HFFc6 (cell line): ENCODE measurements at places on chromosomes 3 and 15.
A peak's percentile ranks its signal among the peaks of the same experiment; 100 is the strongest.

DNA sequence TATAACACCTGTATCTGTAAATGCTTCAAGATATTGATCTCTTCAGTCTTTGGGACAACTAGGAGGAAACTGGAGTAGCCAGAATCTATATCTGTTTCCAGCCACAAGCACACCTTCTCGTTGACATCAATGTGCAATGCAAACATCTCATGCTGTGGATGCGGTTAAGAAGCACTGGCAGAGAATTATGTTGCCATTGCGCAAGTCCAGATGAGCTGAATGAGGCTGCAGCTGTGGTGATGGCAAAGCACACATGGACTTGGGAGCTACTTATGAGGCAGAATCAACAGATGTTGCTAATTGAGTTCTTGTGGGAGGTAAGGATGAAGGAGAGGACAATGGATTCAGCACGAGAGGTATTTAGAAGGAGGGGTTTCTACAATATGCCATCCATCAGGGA lies 90.9 kb downstream of the STRIT1 start:
- H3K4me3 ChIP-seq = no peak overlapping the region
- H3K36me3 ChIP-seq = no peaks in the 10 kb centered on the region
- peaks cover 6% of the 10 kb centered on the region for H3K4me1 ChIP-seq
- peaks cover 3% of the 10 kb centered on the region for H3K27me3 ChIP-seq
- H3K27ac ChIP-seq = no peak overlapping the region
- DNase-seq = peak; percentile 18

GRCh38 chr3:161072211-161072621 lies 32.9 kb downstream of the B3GALNT1 start:
- no peaks in the 10 kb centered on the region for H3K27me3 ChIP-seq
- H3K36me3 ChIP-seq = no peaks in the 10 kb centered on the region
- no peak overlapping the region for H3K27ac ChIP-seq

DNA sequence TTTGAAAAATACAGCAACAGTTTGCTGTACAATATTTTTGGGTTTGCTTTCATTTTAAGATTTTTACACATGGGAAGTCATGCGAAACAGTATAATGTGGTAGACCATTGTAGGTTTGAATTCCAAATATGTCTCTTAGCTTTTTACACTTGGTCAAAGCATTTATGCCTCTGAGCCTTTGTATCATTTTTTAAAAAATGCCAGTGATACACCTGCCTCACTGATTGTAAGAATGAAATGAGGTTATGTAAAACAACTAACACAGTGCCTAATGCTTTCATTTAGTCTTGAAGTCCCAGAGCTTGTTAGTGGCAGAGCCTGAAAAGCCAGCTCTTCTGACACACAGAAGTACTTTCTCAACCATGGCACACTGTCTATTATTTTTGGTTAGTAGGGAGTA lies 202.0 kb downstream of the UBE2E2 start:
- H3K36me3 ChIP-seq = no peaks in the 10 kb centered on the region
- no peak overlapping the region for H3K4me3 ChIP-seq
- H3K4me1 ChIP-seq = peaks cover 28% of the 10 kb centered on the region
- no peaks in the 10 kb centered on the region; the same call in 1 of the 2 replicates for H3K27me3 ChIP-seq
- DNase-seq = no peak
- H3K27ac ChIP-seq = no peak overlapping the region

GRCh38 chr3:142652826-142653292 lies 56.7 kb downstream of the PLS1 start:
- H3K36me3 ChIP-seq = no peaks in the 10 kb centered on the region
- no peak overlapping the region for H3K4me3 ChIP-seq
- no peak overlapping the region for H3K27ac ChIP-seq
- no peak for DNase-seq
- no peaks in the 10 kb centered on the region; the same call in none of the 2 replicates for H3K27me3 ChIP-seq
- no peaks in the 10 kb centered on the region; the same call in 1 of the 2 replicates for H3K4me1 ChIP-seq

GRCh38 chr3:132753946-132754345 lies 31.7 kb upstream of the NPHP3 start:
- DNase-seq = no peak
- H3K36me3 ChIP-seq = no peaks in the 10 kb centered on the region
- H3K4me3 ChIP-seq = no peak overlapping the region

- no peak for DNase-seq
- no peaks in the 10 kb centered on the region for H3K36me3 ChIP-seq
- H3K27me3 ChIP-seq = no peaks in the 10 kb centered on the region
- H3K27ac ChIP-seq = no peak overlapping the region
- peaks cover 15% of the 10 kb centered on the region for H3K4me1 ChIP-seq
- H3K4me3 ChIP-seq = no peak overlapping the region
Measured at GRCh38 chr15:85804481-85805170, 9.9 kb upstream of the KLHL25 start.

GRCh38 chr3:30996467-30996866 lies 102.0 kb upstream of the GADL1 start:
- no peak overlapping the region for H3K4me3 ChIP-seq
- peaks cover 1% of the 10 kb centered on the region; the same call in 1 of the 2 replicates for H3K4me1 ChIP-seq
- H3K27ac ChIP-seq = no peak overlapping the region
- peaks cover 6% of the 10 kb centered on the region; the same call in 1 of the 2 replicates for H3K36me3 ChIP-seq
- DNase-seq = no peak
- H3K27me3 ChIP-seq = no peaks in the 10 kb centered on the region; the same call in 1 of the 2 replicates

- no peaks in the 10 kb centered on the region for H3K27me3 ChIP-seq
- H3K27ac ChIP-seq = peak overlapping the region; percentile 88
Measured at GRCh38 chr3:161222662-161223061, 1.6 kb downstream of the NMD3 start.

DNA sequence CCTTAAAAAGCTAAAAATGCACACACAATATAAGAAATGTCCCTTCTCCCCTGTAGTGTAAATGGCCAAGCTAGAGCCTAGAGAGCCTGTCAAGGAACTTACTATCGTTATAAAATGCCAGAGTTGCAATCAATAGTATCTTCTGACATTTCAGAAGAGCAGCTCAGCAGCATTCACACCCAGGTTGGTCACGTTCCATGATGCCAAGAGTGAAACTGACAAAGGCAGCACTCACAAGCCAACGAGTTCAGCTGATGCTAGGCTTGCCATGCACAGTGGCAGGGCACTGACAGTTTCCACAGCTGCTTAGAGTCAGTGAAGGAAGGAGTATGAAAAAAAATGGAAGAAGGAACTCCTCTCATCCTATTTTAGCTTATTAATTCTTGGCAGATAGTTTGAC lies 331.4 kb upstream of the CCDC54 start:
- DNase-seq = no peak
- no peak overlapping the region for H3K4me3 ChIP-seq
- 0 out of 2 replicates have a peak, but pooled peaks cover 4% of the 10 kb centered on the region for H3K4me1 ChIP-seq
- no peak overlapping the region for H3K27ac ChIP-seq
- peaks cover 1% of the 10 kb centered on the region for H3K36me3 ChIP-seq

- H3K36me3 ChIP-seq = no peaks in the 10 kb centered on the region
- peaks cover 15% of the 10 kb centered on the region for H3K4me1 ChIP-seq
- H3K4me3 ChIP-seq = peak overlapping the region; percentile 40
- peaks cover 15% of the 10 kb centered on the region for H3K27me3 ChIP-seq
- peak overlapping the region; percentile 6 for H3K27ac ChIP-seq
- DNase-seq = peak; percentile 60
Measured at GRCh38 chr3:100650651-100651619, 41.5 kb downstream of the ADGRG7 start.

DNA sequence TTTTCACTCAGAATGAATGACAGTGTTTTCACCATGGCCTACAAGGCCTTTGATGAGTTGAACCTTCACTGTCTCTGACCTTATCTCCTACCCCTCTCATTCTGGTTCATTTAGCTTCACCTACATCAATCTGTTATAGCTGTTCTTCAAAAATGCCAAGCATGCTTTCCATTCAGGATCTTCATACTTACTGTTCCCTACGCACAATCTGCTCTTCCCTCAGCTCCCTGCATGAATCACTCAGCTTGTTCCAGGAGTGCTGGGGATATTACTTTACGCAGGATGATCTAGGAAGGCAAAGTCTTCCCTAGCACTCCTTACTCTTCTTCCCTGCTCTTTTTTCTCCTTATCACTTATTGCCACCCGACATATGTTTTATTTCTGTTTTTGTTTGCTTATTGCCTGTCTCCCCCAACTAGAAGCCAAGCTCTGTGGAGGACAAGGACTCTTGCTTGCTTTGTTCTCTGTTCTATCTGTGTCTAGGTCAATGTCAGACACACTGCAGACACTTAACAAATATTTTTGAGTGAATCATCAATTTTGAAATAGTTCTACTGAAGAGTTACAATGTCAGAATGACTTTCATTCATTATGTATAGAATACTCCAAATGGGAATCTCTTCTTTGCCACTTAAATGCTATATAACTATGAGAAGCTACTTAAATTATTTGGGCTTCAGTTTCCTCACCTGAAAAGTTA lies 238.3 kb upstream of the FEZF2 start:
- peaks cover 5% of the 10 kb centered on the region; the same call in 1 of the 2 replicates for H3K36me3 ChIP-seq
- DNase-seq = peak; percentile 46
- H3K27ac ChIP-seq = peak overlapping the region; percentile 68
- H3K4me1 ChIP-seq = peaks cover 48% of the 10 kb centered on the region
- peak overlapping the region; percentile 2; the same call in 1 of the 2 replicates for H3K4me3 ChIP-seq

- H3K27ac ChIP-seq = no peak overlapping the region
- no peaks in the 10 kb centered on the region for H3K4me1 ChIP-seq
- H3K36me3 ChIP-seq = no peaks in the 10 kb centered on the region
- no peak for DNase-seq
- H3K27me3 ChIP-seq = no peaks in the 10 kb centered on the region
Measured at GRCh38 chr3:28756056-28756455, 407.4 kb upstream of the AZI2 start.

DNA sequence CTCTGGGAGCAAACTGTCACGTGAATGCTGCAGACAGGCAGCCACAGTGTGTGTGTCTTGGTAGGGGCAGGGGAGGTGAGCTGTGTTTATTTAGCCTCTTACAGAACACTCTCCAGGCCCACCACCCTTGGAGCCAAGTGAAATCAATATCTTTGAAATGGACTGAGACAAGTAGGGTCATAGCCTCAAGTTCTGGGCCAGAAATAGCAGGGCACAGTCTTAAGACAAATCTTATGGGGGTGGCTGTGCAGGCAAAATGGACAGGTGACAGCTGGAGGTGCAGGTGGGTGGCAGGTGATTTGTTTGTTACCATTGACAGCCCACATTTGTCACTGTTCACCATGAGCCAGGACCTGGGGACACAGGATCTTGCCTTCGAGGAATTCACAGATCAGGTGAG lies 93.6 kb upstream of the NMNAT3 start:
- H3K27ac ChIP-seq = no peak overlapping the region
- no peak for DNase-seq
- H3K4me3 ChIP-seq = no peak overlapping the region
- H3K27me3 ChIP-seq = peaks cover 2% of the 10 kb centered on the region
- peaks cover 13% of the 10 kb centered on the region for H3K4me1 ChIP-seq

DNA sequence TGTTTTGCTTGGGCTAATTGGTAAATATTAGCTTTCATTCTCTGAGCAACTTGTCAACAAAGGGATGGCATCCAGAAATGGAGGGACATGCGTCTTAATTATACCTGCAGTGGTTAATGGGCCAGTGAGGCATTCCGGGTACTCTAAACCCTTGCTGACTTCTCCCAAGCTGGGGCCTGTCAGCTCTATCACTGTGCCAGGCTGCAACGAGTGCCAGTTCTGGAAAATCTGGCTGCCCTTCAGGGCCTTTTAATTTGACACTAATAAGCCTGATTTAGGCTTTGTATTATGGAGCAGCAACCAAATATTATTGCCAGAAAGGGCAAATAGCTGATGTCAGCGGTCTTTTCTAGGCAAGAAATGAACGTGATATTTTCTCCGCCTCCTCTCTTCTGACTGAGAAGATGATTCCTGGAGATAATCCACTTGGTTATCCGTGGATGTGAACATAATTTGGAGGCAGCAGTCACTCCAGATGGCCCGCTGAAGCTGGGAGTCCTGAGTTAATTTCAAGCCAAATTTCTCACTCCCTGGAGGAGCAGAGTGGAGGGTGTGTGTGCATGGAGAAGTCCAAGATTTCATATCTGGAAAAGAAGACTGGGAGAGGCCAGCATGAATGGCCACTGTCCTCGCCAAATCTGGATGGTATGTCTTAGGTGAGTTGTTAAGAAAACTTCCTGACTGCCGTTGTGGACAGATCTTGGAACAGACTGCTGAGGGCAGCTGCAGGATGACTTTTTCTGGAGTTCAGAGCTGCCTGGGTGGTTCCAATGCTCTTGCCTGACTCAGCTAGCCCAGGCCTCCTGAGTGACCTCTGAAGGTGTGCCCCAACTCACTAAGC lies 44.4 kb upstream of the PSMD6 start:
- H3K4me1 ChIP-seq = peaks cover 22% of the 10 kb centered on the region
- peaks cover 2% of the 10 kb centered on the region for H3K27me3 ChIP-seq
- H3K4me3 ChIP-seq = no peak overlapping the region
- no peaks in the 10 kb centered on the region for H3K36me3 ChIP-seq
- H3K27ac ChIP-seq = no peak overlapping the region

GRCh38 chr3:194109192-194109863 lies 26.6 kb upstream of the HES1 start:
- H3K4me3 ChIP-seq = no peak overlapping the region
- no peak for DNase-seq
- H3K27ac ChIP-seq = no peak overlapping the region
- peaks cover 42% of the 10 kb centered on the region for H3K27me3 ChIP-seq
- no peaks in the 10 kb centered on the region for H3K36me3 ChIP-seq

DNA sequence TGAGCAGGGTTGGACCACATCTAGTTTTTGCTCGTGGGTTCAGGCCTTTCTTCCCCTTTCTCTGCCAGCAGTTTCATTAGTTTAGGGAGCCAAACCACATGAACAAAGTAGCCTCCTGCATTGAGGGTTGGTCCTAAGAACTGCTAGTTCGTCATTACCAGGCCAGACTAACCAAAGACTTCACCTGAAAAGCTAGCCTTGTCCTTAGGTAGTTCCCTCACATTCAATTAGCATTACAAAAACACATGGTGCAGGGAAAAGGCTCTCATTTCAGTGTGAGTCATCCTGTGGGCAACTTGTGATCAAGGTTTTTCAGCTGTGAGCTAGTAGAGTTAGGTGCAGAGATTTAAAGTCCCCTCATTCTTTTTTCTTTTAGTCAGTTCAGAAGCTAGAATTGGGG lies 279.3 kb upstream of the CTNNB1 start:
- no peaks in the 10 kb centered on the region; the same call in 1 of the 2 replicates for H3K27me3 ChIP-seq
- H3K4me3 ChIP-seq = no peak overlapping the region
- no peak overlapping the region for H3K27ac ChIP-seq
- H3K36me3 ChIP-seq = 0 out of 2 replicates have a peak, but pooled peaks cover 4% of the 10 kb centered on the region
- H3K4me1 ChIP-seq = no peaks in the 10 kb centered on the region
- DNase-seq = no peak

DNA sequence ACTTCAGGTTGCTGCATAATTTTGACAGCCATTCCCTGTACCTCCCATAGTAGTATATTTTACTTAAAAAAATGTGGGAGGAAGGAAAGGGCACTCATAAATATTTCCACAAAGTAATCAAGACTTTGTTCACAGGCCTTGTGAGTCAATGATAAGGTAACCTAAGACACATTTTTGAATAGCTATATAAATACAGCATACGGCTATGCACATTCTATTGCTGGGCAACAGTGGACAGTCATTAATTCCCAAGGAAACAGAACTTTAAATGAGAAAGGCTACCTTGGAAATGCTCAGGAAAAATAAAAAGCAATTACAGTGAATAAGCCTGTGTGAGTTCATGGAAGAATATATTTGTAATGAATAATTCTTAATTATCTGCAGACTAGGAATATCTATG lies 144.0 kb downstream of the CADM2 start:
- H3K4me1 ChIP-seq = no peaks in the 10 kb centered on the region
- H3K4me3 ChIP-seq = no peak overlapping the region
- H3K27me3 ChIP-seq = no peaks in the 10 kb centered on the region
- no peaks in the 10 kb centered on the region for H3K36me3 ChIP-seq
